ENCODE measurements at places on chromosomes 1 and 21. TPM values are rescaled to one million over a fixed set of nuclear protein-coding genes. Genes with fewer than 3 reads are reported as not detected.

GRCh38 chr1:186745531-186746146 lies 65.4 kb upstream of the PTGS2 start:
- no peak for DNase-seq

DNA sequence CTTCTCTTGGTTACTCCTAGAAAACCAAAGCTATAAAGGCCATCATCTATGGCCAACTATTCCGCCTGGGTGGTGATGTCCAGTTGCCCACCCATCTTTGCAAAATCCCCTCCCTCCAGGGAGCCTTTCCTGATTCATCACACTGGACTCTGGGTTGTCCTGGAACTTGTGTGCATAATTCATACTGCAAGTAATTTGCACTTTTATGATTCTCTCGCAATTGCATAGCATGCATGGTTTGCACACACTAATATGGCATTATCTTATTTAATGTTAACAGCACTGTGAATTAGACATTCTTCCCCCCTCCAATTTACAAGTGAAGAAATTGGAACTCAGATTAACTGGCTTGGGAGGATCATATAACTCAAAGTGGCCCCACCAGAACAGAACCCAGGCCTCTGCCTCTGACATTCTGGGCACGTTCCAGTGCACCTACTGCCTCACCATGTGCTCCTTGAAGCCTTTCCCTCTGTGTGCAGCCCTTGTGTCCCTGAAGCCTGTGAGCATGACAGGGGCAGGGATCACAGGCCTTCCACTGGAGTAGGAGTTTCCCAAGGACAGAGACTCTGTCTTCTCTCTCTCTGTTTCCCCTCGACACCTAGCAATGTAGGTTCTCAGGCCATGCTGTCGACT lies 98.9 kb upstream of the IPO9 start:
- no peak for DNase-seq

Gene NUDT4B
- 18.7 TPM for polyA plus RNA-seq

- no peak for DNase-seq
Observed at GRCh38 chr1:234725177-234726132, 115.5 kb upstream of the IRF2BP2 start.

GRCh38 chr1:190578526-190578925 lies 100.9 kb upstream of the BRINP3 start:
- DNase-seq: no peak

DNA sequence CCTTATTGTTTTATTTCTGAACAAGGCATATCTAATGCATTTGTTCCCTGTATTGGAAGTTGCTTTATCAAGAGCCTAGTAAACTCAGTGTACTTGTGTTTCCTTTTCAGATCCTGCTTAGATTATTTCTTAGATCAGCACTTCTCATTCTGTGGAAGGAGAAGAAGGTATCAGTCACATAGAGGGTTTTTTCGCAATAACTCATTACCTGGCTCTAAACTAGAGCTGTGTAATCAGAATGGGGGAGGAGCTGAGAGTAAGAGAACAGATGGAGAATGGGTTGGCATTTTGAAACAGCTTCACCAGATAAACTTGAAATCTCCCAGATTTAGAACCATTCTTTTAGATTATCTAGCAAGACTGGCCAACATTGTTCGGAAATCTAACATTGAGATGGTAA lies 11.0 kb downstream of the AHCYL1 start:
- no peak for DNase-seq

Gene NHLH1
- 0.19 TPM for polyA plus RNA-seq

Gene NEK2
- polyA plus RNA-seq: 8.8 TPM

Gene TAS1R1
- 0.05 TPM for polyA plus RNA-seq

GRCh38 chr1:83545066-83545862 lies 453.7 kb downstream of the TTLL7 start:
- DNase-seq: no peak

- no peak for DNase-seq
Observed at GRCh38 chr1:53811414-53811851, 26.7 kb downstream of the NDC1 start.

DNA sequence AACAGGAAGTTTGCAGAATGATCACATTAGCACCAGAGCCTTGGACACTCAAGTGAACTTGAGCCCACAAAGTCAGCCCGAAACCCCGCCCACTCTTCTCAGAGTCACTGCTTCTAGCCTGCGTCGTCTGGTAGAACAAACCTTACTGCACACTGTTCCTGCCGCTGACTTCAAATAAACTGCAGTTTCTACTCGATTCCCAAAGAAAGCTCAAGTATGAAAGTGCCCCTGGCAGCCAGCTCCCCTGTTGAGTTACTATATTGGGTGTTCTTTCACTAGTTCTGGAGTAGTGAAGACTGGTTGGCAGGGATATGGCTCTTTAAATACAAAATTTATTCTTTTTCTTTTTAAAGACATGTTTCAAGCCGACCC lies 164.7 kb downstream of the GALNT2 start:
- DNase-seq: no peak

- DNase-seq: no peak
Observed at GRCh38 chr1:92711473-92712165, 73.3 kb downstream of the EVI5 start.

Gene LAMC1
- 322 TPM for polyA plus RNA-seq

DNA sequence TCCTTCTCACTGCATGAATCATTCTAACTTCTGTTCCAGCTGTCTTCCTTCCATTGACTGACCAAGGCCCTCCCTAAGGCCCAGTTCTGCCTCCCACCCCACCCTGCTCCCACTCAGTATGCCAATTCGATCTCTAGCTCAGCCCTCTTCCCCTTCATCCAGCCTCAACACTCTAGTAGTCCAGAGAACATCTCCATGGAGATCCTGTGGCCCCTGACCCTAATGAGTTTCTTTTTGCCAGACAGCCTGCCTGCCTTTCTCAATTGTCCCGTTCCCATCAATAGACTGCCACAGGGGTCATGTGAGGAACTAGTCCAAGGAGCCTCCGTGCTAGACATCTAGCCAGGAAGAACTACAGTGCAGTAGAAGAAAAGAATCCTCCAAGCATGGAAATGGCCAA lies 26.4 kb downstream of the RRAGC start:
- DNase-seq: no peak

DNA sequence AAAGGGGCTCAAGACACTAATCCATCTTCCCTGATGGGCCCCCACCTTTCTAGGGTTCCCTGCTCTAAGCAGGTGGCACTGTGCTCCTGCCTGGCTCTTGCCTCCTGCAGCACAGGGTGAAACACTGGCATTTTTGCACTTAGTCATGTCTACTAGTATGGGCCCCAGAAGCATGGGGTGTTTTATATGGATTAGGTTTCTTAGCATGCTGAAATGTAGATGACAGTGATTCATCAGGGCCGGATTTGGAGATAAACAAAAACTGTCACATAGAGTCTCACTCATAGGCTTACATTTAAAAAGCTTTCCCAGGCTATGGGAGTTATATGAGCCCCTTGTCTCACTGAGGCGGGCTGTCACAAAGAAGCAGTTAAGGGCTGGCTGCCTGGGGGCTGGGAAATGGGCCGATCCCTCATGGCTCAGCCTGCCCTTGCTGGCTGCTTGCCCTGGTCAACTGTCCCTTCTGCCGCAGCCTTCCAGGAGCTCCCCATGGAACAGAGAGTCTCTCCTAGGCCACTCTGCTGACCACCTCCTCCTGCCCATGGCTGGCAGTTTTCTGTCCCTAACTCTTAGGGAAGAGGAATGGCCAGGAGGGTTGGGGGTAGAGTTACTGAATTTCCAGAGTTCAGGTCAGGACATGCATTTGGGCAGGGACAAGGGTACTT lies 6.5 kb downstream of the GALNT2 start:
- peak; percentile 33 for DNase-seq

DNA sequence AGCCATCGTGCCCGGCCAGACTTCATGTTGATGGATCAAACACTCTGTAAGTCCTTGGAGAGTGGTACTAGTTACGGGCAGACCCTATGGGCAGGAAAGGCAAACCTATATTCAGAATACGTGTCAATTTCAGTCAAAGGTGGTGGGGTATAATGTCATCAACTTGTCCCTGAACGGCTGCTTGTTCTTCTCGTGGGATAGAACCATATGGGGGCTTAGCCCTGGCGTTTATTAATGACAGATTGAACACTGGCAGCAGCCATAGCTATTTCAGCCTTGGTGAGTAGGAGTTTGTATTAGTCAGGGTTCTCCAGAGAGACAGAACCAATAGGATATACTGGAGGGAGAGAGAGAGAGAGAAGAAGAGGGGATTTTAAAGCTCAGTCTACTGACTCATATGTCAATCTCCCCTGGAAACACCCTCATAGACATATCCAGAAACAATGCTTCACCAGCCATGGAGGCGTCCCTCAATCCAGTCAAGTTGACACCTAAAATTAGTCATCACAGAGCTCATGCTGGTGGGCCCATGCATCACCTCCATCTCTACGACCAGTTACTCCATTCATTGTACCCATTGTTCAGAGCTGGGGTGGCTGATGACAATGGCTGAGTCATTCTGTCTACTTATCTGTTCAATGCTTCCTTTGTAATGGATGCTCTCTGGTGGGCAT lies 16.1 kb upstream of the AQP10 start:
- DNase-seq: no peak

DNA sequence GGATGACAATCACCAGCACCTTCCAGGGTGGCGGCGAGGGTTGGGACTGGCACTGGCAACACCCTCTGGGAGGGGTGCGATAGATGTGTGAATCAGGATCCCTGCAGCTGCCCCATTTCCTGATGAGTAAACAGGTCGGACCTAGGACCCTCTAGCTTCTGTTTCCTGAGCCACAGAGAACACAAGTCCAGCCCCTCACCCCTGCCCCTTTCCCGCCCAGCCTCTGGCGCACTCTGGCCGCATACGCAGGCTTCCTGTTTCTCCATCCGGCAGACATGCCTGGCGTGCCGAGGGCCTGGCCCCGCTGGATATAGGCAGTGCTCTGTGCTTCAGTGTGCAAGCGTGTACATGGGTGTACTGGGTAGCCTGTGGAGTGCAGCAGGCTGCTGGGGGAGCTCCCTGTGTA lies 4.6 kb downstream of the PEAR1 start:
- peak; percentile 24 for DNase-seq

GRCh38 chr1:28606771-28607170 lies 14.7 kb downstream of the RAB42 start:
- no peak for DNase-seq

DNA sequence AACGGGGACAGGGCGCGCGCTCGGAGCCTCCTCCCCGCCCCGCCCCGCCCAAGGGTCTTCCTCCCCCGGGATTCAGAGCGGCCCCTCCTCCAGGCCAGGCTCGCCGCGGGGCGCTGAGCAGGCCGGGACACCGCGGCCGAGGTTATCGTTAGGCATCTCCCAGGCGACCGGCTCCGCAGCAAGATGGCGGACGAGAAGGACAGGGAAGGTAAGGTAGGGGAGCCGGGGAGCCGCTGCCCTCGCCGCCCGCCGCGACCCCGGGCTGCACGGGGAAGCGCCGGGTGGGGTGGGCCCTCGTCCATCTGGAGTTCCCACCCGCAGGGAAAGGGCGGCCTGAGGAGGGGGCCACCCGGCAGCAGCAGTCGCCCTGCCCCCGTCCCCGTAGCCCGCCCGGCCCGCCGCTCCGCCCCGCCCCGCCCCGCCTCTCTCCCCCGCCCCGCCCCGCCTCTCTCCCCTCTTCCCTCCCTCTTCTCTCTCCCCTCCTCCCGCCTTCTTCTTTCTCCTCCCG lies 105.9 kb upstream of the HNRNPU start:
- peak; percentile 20 for DNase-seq

GRCh38 chr1:198681831-198682759 lies 43.3 kb downstream of the PTPRC start:
- peak; percentile 70 for DNase-seq
